ENCODE measurements at places on chromosomes 4 and X.

DNA sequence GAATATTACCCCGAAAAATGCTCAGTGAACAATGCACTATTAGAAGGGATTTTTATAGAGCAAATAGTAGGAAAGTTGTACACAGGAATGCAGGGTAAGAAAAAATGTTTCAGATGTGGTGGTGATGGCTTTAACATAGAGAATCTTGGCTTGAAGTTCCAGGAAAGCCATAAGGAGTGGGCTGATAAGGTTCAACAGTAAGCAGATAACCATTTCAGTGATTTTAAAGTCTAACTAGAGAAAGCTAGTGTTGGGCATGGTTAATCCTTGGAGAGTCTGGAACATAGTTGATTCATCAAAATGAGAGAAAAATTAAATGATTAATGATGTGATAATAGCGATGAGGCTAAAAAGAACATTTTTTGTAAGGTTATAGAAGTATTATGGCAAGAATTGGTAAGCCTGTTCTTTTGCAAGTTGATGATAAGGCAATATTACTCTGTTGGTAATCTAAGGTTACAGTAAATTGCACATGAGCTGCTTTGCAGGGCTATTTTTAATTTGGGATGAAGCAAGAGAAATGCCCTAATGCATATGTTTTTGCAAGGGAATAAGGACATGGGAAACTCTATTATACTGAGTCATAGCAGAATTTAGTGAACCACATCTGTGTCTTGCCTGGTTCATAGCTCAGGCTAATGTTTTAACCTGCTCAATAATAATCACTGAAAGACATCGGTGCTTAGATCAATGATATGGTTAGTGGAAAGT is 44.3 kb downstream of the GALNTL6 start:
- no peak for DNase-seq

- no peak for DNase-seq
Measured at GRCh38 chr4:185803022-185803421, 9.0 kb downstream of the SORBS2 start.

DNA sequence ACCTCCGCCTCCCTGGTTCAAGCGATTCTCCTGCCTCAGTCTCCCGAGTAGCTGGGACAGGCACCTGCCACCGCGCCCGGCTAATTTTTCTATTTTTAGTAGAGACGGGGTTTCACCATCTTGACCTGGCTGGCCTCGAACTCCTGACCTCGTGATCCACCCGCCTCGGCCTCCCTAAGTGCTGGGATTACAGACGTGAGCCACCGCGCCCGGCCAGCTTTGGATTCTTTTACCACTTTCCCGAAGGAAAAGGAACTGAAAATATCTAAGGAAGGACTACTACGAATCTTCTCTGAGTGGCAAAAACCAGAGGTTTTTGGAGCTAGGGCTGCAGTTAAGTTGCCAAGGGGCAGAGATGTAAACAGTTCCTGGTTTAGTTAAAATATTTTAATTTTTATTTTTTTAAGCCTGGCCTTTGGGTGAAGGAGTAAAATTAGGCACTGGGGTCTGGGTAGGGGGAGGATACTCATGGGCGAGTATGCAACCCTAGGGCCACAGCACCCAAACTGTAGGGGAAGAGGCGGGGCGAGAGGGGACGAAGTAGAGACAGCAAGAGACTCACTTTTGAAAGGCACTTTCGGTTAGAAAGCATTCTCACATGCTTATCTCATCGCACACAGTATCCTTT is 525 bp upstream of the CISD2 start:
- peak; percentile 29 for DNase-seq

GRCh38 chr4:3317011-3317655 is 24.3 kb downstream of the RGS12 start:
- no peak for DNase-seq

DNA sequence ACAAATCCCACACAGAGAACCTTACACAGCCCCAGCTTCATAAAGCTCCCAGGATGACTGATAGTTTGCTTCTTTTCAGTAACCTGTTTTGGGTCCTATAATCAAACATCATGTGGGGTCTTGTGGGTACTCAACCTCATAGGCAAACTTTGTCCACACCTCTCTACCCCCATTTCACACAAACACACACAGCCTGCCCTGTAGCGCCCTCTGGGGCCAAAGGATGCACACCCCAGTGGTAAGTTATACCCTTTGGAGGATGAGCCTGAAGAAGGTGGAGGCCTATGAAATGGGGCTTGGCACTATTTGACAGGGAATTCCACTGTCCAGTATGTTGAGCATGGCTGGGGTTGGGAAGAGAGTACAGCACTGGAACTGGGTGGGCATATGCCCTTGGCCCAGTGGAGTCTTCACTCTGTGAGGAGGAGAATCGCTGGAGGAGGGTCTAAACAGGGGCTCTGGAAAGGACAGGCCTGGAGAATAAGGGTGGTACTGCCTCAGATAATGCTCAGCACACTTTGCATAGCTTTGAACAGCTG is 30.5 kb upstream of the COL25A1 start:
- DNase-seq: peak; percentile 1

DNA sequence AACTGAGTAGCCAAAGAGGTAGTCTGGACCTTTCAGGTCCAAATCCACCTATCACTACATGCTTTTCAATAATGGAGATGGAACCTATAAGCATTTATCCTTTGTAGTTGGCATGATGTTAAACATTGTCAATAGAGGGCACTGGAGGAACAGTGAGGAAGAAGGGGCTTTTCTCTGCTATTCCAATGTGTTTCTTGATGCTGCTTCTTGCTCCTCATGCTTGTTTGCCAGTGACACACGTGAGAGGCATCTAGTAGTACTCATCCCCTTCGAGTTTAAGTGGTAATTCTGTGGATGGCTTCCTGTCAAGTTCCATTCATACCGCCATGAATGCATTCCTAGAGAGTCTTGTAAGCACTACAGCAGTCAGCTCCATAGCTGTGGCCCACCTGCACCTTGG is 84.0 kb downstream of the NAA11 start:
- DNase-seq: no peak

DNA sequence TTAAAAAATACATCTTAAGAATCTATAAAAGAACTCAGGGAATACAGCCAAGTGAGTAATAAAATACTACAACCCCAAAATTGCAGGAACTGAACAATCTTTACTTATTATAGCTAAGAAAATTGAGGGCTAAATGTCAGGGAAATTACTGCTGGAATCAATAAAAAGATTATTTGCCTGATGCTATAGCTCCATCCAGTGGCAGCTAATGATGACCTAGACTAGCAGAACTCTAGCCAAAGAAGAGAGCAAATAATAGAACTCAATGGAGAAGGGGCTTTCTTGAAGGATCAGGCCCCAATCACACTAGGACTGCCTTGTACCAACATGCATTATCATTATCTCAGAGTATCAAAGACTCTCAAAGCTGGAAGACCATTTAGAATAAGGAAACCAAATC is 85.0 kb upstream of the FAM241A start:
- no peak for DNase-seq

- no peak for DNase-seq
Measured at GRCh38 chr4:39235696-39236095, 53.4 kb downstream of the WDR19 start.

- DNase-seq: no peak
Measured at GRCh38 chrX:141814213-141814857, 23.8 kb upstream of the MAGEC3 start.

- DNase-seq: no peak
Measured at GRCh38 chr4:184196730-184197385, 20.8 kb downstream of the ENPP6 start.

- no peak for DNase-seq
Measured at GRCh38 chr4:41452484-41453225, 85.3 kb upstream of the LIMCH1 start.

- DNase-seq: no peak
Measured at GRCh38 chr4:135672202-135672601, 1470.6 kb upstream of the PABPC4L start.

GRCh38 chrX:154117566-154117965 is 20.0 kb upstream of the MECP2 start:
- DNase-seq: no peak

DNA sequence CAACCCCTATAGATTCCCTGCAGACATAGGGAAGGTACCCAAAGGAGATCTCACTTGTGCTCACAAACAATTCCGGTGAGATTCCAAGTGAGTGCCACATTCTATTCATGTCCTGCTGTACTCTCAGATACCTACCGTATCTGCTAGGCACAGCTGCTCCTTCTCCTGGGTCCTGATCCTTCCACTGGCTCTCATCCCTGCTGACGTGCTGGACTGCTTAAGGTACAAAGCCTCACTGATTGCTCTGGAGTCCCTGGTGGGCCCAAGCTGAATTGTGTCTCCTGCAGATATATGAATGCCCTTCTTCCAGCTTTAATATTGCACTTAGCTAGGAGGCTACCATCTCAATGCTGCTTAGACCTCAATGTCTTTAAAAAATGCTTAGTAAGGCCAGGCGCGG is 2.4 kb downstream of the TCEAL1 start:
- no peak for DNase-seq

DNA sequence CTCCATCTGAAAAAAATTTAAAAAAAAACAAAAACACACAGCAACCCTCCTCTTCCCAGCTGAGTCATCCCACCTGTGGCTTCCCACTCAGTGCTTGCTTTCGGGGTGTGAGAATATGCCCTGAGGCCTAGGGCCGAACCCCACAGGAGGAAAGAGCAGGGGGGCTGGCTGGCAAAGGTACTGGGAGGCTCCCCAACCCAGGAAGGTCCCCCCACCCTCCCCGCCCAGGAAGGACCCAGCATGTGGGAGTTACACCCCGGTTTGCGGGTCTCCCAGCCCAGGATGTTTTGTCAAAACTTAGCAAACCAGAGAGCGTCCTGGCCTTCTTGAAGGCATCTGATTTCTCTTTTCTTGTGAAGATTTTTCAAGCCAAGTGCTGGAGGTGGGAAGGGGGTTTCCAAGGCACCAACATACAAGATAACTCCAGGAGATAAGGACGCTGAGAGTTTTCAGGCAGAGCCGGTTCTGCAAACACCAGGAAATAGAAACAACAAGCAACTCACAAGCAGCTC is 25.7 kb upstream of the CSF2RA start:
- no peak for DNase-seq

GRCh38 chr4:109739547-109739946 is 9.7 kb upstream of the PLA2G12A start:
- DNase-seq: no peak

Data from stimulated activated CD4-positive, alpha-beta T cell treated with anti-CD3 and anti-CD28 coated beads, Interleukin-12 subunit alpha, Interleukin-12 subunit beta, amount 100 ng/mL, for 48 hours (primary cell).